ENCODE measurements at places on chromosomes 16 and 17. TPM values are rescaled to one million over a fixed set of nuclear protein-coding genes. Genes with fewer than 3 reads are reported as not detected.

DNA sequence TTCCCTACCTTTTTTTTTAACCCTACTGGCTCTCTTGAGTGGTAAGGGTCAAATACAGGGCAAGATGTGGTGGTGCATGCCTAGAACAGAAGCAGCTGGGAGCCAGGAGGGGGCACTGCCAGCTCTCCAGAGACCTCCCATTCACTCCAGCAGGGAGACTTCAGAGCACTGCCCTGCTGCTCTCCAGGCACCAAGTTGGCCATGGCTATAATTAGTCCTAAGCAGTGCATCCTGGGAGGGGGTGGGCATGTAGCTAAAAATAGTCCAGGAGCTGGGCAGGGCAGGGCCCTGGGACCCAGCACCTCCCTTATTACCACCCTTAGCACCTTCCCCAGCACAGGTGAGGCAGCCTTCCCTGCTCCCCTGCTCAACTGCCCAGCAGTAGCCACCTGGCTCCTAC, 3.5 kb downstream of the CORO6 start:
- DNase-seq: peak; percentile 46

DNA sequence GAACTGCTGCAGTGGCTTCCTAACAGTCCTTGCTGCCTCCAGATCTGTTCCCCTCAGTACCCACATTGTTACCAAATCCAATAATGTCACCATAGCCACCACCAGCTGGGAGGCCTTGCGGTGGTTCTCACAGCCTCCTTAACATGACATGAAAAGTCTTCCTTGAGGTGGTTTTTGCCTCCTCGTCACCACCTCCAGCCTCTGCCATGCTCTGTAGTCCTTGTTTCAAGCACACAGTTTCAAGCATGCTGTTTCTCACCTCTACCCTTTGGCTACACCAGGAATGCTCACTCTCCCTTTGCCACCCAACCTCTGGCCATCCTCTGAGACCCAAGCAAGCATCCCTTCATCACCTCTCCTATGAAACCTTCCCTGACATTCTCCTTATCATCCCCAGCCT, 47.2 kb downstream of the DNAH9 start:
- no peak for DNase-seq

MT1A gene
- total RNA-seq: 19.0 TPM

- peak; percentile 13 for DNase-seq
Observed at GRCh38 chr16:3142770-3143169, 7.9 kb downstream of the ZNF213 start.

GRCh38 chr17:29591146-29591736, 1.7 kb upstream of the ANKRD13B start:
- peak; percentile 61 for DNase-seq

Data from left cardiac atrium (tissue), 4 donors.